HCT116 (cell line): ENCODE measurements at places on chromosomes 12 and 14.

DNA sequence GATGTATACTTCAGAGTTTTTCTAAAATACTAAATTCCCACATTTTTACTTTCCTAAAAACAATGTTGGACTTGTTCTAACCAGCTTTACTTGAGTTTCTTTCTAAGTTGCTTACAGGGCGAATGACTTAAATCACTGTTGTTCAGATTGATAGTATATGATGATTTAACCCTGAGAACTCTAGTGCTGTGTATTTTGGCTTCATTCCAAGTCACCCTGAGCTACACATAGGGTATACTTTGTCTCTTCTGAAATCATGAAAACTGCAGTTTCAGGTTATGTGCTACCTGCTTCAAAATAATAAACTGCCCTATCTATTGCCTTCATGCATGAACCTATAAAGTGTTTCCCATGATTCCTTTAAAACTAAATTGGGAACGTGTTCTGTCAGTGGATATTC lies 162.5 kb upstream of the PDE3A start:
- DNase-seq, result no peak

- DNase-seq, result no peak
Measured at GRCh38 chr14:69741055-69741454, 25.9 kb upstream of the SRSF5 start.

GRCh38 chr14:31084385-31084784 lies 58.2 kb upstream of the STRN3 start:
- DNase-seq, result no peak

DNA sequence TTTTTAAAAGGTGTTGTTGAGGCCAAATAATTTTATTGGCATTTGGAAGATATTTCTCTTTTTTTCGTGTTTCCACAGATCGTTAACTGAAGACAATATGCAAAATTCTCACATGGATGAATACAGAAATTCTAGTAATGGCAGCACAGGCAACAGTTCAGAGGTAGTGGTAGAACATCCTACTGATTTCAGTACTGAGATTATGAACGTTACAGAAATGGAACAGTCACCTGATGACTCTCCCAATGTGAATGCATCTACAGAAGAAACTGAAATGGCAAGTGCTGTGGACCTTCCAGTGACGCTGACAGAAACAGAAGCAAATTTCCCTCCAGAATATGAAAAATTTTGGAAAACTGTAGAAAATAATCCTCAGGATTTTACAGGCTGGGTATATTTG lies 11.2 kb downstream of the PRPF39 start:
- no peak for DNase-seq

DNA sequence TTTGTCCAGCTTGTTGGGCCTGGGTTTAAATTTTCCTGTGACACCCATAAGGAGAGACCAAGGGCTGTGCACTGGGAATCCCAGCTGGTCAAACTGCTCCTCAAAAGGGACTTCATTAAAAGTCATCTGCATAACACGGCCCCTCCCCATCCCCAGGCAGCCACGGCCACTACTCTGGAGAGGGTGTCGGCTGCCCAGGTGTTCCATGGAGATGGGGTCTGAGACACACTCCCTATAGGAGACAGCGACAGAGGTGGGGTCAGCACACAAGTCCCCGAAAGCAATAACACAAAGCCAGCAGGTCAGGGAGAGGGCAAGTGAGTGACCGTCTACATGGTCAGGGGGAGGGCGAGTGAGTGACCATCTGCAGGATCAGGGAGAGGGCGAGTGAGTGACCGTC lies 75.6 kb upstream of the BCL11B start:
- no peak for DNase-seq

- no peak for DNase-seq
Measured at GRCh38 chr14:97039717-97040363, 242.7 kb downstream of the VRK1 start.

- DNase-seq, result peak; percentile 64
Measured at GRCh38 chr12:121773011-121773777, 20.3 kb downstream of the RHOF start.

GRCh38 chr14:77612011-77612620 lies 4.3 kb downstream of the SPTLC2 start:
- DNase-seq, result no peak

DNA sequence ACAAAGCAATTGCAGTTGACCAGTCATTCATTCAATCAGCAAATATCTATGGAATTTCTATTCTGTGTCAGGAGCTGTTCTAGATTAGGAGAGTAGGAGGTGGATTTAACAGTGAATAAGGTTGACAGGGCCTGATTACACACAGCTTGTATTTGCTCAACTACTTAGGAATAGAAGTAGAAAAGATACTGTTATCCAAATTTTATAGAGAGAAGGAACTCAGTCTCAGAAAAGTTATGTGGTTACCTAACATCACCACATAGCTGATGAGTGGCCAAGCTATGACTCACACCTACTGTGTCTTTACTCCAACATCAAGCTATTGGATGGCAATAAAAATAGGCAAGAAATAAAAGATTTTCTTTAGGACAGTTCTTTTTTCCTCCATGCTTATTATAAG lies 374.8 kb downstream of the RMST start:
- no peak for DNase-seq

- DNase-seq, result no peak
Measured at GRCh38 chr12:68477261-68477772, 133.4 kb upstream of the RAP1B start.

DNA sequence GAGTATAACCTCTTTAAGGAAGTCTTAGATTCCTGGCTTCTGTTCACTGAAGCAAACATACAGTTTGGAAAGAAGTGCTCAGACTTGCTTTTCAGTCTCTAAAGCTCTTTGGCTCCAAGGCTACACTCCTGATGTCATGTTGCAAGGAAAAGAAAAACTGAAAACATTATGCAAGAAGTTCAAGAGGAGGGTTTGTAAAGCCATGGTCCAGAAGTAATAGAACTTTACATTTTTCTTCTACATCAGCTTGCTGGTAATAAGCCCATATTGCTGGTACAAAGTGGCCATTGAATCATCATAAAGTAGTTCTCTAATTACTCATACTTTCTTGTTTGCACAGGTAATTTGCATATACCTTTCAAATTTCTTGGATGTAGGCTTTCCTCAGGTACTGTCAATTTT lies 83.6 kb downstream of the BBS10 start:
- DNase-seq, result no peak

DNA sequence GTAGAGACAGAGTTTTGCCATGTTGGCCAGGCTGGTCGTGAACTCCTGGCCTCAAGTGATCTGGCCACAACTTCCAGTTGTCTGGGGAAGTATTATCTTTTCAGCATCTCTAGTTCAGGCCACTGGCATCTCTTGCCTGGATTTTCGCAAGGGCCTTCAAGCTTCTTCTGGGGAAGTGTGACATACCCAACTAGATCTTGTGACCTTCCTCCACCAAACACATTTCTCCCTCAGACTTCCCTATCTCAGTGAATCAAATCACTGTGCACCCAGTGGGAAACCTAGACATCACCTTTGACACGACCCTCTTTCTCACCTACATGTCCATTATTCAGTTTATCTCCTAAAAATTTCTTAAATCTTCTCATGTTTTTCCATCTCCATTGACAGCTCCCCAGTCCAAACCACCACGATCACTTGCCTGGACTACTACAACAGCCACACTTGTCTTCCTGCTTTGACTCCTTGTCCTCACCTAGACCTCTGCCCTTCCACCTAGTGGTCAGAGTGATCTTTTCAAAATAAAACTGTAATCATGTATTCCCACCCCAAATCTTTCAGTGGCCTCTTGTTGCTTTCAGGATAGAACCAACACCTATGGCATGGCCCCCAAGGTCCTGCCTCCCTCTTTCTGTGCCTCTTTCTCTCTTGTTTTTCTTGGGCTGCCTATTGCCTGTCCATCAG lies 3.3 kb downstream of the EEF1AKMT3 start:
- no peak for DNase-seq

- no peak for DNase-seq
Measured at GRCh38 chr14:77707355-77707723, 484 bp downstream of the ALKBH1 start.

GRCh38 chr12:13079440-13079906 lies 24.0 kb downstream of the GSG1 start:
- DNase-seq, result no peak

DNA sequence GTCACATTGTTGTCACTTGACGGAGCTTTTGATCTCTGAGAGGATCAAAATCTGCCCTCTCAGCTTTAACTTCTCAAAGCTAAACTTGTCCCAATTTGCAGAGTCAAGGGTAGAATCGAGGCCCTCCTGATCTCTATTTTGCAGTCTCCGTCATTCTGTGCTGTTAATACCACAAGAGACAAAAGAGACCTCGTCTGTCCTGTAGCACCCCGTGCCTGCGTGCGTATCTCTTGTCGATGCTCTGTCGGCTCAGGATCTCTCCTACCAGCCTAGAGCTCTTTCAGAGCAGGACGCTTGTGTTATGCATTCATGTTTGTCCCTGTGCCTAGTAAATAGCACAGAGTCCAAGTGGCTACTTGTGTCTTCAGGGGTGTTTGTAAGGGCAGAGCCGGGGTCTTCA lies 5.1 kb downstream of the EVL start:
- DNase-seq, result no peak

- no peak for DNase-seq
Measured at GRCh38 chr14:49966971-49967630, 74.2 kb downstream of the ARF6 start.

DNA sequence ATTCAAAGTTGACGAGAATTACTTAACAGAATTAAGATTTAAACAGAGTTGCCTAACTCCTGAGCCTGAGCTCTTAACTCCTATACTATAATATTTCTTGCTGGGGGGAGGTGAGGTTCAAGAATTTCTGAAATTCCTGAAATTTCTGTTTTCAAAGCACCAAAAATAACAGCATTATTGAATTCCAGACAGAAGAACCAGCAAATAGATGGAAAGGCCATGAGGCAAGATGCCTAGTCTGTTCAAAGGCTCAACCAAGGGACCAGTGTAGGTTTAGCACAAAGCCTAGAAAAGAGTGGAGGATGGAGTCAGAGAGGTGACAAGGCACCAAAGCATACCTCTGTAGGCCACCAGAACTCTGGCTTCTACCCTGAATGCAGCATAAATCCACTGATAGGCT lies 76.4 kb downstream of the PPP1R12A start:
- DNase-seq, result no peak

DNA sequence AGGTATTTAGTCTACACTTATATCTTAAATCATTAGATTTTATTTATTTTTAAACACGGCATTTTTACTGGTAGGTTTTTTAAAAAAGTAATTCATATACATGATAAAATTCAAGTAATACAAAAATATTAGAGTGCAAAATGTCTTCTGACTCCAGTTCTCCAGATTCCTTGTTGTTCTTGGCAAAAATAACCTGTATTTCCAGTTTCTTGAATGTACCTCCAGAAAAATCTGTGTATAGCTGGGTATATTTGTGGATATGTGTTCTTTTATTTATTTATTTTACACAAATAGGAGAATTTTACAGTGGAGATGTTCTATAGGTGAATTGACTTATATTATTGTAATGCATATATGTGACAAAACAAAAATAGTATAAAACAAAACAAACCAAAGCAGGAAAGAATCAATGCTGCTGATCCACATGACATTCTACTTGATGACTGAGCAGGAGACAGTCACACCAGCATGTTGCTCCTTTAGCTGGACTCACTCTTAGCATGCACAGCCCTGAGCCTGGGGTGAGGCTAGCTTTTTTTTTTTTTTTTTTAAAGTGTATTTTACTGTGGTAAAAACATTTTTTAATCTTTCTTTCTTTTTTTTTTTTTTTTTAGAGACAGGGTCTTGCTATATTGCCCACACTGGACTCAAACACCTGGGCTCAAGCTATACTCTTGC lies 42.2 kb upstream of the SLC38A2 start:
- no peak for DNase-seq

DNA sequence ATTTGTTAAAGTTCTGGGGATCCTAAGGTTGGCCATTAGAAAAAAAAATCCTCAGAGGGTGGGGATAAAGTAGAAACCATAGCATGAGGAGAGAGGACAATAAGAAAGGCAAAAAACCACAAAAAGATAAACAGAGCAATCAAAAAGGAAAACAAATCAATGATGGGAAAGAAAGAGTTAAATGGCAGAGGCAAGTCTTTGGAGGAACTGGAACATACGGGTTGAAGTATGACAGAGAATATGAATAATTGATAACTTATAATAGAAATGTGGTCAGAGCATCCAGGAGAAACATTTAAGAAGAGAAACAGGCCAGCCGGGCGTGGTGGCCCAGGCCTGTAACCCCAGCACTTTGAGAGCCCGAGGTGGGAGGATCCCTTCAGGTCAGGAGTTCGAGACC lies 17.8 kb upstream of the SALL2 start:
- DNase-seq, result no peak

DNA sequence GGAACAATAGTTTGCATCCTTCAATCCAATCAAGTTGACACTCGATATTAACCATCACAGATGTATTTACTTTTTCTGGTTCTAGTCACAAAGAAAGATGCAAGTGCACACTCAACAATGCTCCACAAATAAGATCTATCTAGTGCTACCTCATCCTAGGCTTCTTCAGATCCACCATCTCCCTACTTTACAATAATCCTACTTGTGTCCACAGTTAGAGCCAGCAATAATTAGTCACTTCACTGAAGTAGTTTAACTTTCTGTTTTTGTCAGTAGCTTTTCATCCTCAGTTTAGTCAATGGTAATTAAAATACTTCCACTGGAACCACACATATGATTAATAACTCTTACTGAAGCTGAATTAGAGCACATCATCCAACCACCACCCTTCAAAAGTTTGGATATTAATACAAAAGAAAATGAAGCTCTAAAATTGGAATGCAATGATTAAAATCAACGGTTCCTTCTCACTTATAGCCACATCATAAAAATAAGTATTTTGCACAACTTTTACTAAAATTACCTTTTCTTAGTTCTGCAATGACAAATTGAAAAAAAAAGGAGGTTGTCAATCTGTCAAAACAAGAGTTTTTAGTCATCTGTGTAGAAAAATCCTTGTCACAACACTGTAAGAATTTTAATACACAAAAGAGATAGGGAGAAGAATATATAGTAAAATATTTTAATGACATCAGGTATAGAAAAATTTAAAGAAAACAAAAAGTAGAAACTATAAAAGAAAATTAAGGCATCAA lies 28.2 kb upstream of the SNRPF start:
- DNase-seq, result no peak
